ENCODE measurements at places on chromosomes 7 and 10.

- peak; percentile 81 for DNase-seq
These were observed 75.2 kb downstream of the PAXIP1 start for GRCh38 chr7:154927624-154928125.

GRCh38 chr10:30784897-30785605 is 155.5 kb upstream of the LYZL2 start:
- peak; percentile 31 for DNase-seq

DNA sequence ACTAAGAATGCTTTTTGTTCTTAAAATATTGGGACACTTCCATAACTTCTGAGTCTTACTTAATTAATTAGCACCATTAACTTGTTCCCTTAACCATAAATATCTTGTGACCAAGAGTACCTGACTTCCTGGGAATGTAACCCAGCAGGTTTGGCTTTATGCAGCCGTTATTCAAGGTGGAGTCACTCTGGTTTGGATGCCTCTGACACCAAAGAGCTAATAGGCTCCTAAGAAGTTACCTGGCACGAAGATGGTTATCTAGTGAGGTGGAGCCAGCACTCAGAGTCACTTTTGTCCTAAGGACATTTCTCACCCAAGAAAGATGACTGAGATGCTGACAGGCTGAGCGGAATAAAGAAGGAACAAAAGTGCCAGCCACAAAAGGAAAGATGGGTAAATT is 172.3 kb downstream of the C1GALT1 start:
- DNase-seq: no peak

- DNase-seq: no peak
These were observed 418.9 kb downstream of the ZNF716 start for GRCh38 chr7:57868771-57869483.

DNA sequence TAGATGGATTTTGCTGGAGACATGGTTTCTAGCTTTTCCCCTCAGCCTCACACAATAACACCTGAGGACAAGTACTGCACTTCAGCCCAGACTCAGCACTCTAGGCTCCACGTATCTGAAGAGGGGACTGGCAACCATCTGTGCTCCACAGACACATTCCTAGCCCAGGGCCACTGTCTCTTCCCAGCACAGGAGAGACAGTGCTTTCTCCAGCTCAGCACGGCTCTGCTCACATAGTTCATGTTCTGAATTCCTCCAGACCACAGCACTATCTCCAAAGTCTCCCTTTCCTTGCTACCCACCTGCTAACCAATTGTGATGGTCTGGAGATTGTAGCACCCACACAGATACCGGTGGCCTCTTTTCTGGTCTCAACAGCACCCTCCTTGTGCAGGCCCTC is 114.5 kb downstream of the HTR7 start:
- no peak for DNase-seq

DNA sequence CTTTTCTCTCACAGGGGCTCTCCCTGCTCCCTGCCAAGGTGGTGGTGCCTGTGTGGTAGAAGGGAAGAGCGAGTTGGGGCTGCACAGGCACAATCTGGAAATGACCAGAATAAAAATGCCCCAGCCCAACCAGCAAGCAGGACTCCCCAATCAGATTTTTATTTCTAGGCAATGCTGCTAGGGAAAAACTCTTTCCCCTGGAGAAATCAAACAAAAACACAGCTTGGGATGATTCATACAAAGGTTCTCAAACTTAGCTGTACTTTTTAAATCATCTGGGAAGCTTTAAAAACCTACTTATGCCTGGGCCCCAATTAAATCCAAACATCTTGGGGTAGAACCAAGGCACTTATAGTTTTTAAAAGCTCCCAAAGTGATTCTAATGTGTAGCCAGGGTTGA is 243.2 kb downstream of the HTR7 start:
- DNase-seq: no peak

- DNase-seq: no peak
These were observed 31.7 kb upstream of the ELMO1 start for GRCh38 chr7:37480041-37481031.

GRCh38 chr10:9331583-9332008 is 1277.1 kb downstream of the GATA3 start:
- peak; percentile 58 for DNase-seq

- peak; percentile 86 for DNase-seq
These were observed 90.9 kb downstream of the NEURL1 start for GRCh38 chr10:103584216-103585010.

DNA sequence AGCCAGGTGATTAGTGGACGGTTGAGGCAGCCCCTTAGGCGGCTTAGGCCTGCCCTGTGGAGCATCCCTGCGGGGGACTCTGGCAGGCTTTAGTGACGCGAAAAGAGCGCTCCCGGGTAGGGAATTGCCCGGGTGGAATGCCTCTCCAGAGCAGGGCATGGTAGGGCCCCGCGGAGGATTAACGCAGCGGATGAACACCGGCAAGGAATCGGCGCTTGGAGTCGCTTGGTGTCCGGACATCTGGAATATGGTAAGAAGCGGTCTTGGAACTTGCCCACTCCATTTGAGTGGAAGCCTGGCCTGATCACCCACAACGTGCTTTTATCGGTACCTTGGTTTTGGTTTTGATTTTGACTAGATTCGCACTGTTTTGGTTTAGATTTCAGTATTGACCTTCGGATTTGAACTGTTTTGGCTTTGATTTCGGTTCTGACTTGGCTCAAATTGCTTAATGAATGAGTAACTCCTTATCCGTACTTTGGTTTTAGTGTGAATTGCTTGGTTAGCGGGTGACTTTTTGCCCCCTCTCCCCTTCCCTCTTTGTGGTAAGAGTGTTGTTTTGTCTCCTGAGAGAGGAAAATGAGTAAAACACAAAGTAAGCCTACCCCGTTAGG is 24.2 kb upstream of the CHST3 start:
- DNase-seq: no peak

- DNase-seq: no peak
These were observed 12.9 kb upstream of the HOXA13 start for GRCh38 chr7:27212497-27213432.

DNA sequence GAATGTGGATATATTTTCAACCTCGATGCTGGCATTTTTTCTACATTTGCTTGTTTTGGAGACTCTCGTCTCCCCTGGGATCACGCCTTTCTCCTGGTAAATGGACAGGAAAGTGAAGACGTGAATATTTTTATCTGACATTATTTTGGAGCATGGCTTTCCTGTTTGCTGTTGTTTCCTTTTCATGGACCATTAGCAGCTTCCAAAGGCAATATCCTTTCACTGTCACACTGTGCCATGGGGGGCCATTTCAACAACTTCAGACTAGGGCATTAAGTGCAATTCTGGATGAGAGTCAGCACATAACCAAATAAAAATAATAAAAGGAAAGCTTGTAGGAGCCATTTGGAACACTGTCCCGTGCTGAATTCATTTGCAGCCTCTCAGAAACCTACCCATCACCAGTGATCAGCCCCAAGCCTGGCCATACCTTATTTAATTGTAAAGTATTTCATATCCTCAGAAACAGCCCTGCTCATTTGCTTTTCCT is 75.9 kb upstream of the NEUROD6 start:
- DNase-seq: no peak
